GM12864 (cell line): ENCODE measurements at places on chromosomes 12 and 14.

DNA sequence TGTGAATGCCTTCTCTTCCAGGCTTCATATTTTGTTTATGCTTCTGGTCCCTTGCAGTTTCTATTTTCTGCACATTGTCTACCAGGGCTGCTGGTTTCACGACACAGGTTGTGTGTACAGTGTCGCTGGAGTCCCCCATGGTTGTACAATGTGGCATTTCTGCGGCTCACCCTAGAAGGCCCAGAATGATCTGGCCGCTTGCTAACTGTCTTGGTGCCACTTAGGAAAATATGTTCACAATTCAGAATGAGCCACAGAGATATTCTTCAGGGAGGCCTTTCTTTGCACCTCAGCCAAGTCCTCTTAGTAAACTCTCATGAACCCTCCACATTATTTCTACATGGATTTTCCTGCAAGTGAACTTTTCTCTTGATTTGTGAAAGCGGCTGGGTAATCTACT is 195.4 kb downstream of the SUDS3 start:
- no peak for DNase-seq

- no peak for DNase-seq
Measured at GRCh38 chr14:93045211-93045674, 70.5 kb downstream of the ITPK1 start.

GRCh38 chr12:857611-858010 is 91.9 kb downstream of the RAD52 start:
- no peak for DNase-seq

- DNase-seq: no peak
Measured at GRCh38 chr12:120388691-120389481, 19.9 kb upstream of the MSI1 start.

- no peak for DNase-seq
Measured at GRCh38 chr12:94261119-94261518, 112.7 kb downstream of the PLXNC1 start.

GRCh38 chr12:114443607-114444421 is 37.9 kb upstream of the TBX5 start:
- DNase-seq: no peak

GRCh38 chr14:75941030-75941429 is 40.8 kb downstream of the TGFB3 start:
- no peak for DNase-seq

DNA sequence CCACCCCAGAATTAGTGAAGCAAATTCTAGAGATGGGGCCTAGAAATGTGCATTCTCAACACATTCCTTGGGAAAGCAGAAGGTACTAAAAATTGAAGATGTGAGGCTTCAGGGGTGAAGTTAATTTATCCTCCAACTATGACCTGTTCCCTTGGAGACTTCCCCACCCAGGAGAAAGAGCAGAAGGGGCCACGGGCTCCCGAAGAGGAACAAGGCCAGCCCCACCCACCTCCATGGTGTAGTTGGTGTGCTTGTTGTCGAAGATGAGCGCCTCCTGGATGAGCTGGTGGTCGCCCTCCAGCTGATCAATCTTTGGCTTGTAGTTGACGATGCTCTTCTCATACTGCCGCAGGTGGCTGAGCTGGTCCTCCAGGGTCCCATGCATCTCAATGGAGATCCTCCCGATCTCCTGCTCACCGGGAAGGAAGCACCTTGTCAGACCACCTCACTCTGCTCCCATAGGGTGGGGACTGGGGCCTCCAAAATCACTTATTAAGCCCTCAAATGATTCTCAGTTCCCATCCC is 87.8 kb upstream of the ZFP36L1 start:
- no peak for DNase-seq

- DNase-seq: no peak
Measured at GRCh38 chr14:73935666-73936065, 14.2 kb downstream of the FAM161B start.

GRCh38 chr14:33689680-33690079 is 261.2 kb downstream of the EGLN3 start:
- no peak for DNase-seq

DNA sequence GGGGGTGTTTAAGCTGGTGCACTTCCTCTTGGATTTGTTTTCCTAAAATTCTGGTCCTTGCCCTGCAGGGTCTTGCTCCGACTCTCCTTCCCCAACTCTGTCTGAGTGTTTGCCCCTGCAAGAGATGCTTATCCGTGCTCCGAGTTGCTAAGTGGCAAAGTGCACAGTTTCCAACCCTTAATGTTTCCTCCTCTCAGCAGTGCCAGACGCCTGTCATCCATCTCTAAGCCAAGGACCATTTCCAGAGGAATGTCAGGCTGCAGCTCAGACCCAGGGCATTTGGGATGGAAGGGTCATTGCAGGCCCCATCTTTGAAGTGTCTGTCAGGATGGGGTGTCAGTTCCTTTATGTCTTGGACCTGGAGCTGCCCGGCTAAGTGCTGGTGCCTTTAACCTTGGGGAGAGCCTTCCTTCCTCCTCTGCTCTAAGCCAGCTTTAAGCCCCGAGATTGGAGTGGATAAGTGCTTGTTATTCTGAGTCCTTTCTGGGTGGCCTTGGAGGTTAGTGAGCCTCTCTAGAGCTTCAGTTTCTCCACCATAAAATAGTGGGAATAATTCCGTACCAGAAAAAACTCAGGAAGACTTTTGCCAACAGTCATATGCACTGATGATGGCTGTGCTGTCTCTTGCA is 15.0 kb downstream of the WNT5B start:
- DNase-seq: no peak

DNA sequence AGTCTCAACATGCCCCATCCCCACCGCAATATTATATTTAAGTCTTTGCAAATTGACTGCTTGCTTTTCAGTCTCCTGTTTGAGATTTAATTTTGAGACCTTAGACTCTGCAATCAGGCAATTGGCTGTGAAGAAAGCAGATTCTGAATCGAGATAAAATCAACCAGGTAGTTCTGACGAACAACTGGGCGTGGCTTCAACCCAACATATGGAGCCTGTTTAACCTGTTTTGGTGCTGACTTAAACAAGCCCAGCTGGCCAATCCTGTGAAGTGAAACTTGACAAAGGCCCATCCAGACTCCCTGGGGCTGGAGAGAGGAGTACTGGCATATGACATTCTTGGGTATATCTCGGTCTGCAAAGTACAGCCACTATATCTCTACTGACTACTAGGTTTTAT is 9.8 kb upstream of the CIPC start:
- DNase-seq: no peak

DNA sequence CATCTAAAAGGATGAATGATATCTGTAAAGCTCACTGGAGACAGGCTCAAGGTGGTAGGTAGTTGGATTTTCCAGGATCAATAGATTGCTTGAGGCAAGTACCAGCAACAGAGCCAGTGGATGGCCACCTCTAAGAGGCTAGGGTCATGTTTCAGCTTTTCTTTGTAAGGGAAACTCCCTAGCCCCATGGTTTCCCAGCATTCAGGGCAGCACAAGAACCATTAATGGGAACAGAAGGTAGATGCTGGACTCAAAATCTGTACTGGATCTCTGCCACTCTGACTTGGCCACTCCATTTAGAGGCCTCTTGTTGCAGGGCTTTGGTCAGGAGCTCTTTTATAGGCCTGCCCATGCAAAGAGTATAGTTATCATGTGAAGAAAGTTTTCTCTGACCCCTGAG is 76.1 kb upstream of the DYRK2 start:
- DNase-seq: no peak

DNA sequence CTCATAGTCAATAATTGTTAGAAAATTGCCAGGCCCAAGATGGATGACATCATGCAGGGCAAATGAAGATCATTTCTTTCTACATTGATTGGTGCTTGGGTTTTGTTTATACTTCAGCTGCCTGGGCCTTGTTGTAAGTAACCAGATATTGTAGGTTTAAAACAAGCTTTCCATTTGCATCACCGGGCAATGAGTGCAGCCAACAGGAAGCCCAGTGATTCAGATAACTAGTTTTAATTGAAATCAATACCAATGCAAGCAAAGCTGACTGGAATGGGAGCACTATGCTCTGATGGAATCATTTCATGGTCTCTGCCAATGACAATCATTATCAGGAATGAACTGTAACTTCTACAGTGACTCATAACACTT is 279.3 kb downstream of the DUSP6 start:
- DNase-seq: no peak

GRCh38 chr12:117863002-117863709 is 105.6 kb downstream of the KSR2 start:
- DNase-seq: no peak

GRCh38 chr14:68674538-68675232 is 118.2 kb downstream of the ZFP36L1 start:
- DNase-seq: no peak

DNA sequence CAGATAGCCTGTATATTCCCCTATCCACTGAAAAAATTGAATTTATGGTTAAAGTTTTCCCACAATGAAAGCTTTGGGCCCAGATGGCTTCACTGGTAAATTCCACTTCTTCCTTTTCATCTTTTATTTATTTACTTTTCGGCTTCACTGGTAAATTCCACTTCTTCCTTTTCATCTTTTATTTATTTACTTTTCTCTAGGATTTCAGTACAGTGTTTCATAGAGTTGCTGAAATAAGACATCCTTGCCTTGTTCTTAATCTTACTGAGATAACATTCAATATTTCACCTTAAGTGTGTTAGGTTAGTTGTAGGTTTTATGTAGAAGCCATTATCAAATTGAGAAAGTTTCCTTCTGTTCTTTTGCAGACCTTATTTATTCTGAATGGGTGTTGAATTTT is 18.9 kb upstream of the KLRG1 start:
- no peak for DNase-seq

- no peak for DNase-seq
Measured at GRCh38 chr12:58248599-58248998, 307.2 kb downstream of the ATP23 start.

DNA sequence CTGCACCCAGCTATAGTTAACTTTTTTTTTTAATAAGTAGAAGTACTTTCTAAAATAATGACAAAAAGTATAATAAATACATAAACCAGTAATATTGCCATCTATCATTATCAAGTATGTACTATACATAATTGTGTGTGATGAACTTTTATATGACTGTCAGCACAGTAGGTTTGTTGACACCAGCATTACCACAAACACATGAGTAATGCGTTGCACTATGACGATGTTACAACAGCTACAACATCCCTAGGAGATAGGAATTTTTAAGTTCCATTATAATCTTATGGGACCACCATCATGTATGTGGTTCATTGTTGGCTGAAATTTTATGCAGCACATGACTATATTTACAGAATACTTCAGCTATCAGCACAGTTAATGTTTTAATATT is 62.9 kb upstream of the VSX2 start:
- DNase-seq: no peak

DNA sequence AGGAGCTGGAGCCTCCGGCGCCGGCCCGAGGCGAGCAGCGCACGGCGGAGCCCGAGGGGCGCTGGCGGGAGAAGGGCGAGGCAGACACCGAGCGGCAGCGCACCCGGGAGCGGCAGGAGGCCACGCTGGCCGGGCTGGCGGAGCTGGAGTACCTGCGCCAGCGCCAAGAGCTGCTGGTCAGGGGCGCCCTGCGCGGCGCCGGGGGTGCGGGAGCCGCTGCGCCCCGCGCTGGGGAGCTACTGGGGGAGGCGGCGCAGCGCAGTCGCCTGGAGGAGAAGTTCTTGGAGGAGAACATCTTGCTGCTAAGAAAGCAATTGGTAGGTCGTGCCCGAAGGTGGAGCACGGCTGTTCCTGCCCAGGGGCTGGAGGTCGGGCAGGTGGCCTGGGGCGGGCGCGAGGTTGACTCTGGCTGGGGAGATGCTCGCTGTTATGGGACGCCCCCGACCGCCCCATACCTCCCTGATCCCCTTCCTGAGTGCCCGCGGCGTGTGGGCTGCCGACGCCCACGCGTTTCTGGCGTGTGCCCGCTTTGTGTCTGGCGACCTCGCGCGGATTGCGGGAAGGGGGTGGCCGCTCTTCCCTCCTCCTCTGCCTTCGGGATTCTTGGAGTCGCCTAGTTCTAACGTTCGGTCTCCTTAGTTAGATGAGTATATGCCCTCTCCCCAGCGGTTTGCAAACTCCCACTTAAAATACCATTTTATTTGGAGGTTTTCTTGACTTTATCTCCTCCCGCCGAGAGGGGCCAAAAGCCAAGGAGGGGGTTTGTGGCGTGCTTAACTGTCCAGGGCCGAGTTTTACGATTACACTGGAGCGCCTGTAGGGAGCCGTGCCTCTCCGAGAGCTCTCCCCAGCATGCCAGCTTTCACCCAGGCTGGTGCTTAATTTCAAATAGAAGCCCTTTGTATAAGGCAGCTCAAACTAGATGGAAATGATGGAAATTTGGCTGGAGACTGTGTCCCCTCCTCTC is 752 bp downstream of the DACT1 start:
- no peak for DNase-seq

DNA sequence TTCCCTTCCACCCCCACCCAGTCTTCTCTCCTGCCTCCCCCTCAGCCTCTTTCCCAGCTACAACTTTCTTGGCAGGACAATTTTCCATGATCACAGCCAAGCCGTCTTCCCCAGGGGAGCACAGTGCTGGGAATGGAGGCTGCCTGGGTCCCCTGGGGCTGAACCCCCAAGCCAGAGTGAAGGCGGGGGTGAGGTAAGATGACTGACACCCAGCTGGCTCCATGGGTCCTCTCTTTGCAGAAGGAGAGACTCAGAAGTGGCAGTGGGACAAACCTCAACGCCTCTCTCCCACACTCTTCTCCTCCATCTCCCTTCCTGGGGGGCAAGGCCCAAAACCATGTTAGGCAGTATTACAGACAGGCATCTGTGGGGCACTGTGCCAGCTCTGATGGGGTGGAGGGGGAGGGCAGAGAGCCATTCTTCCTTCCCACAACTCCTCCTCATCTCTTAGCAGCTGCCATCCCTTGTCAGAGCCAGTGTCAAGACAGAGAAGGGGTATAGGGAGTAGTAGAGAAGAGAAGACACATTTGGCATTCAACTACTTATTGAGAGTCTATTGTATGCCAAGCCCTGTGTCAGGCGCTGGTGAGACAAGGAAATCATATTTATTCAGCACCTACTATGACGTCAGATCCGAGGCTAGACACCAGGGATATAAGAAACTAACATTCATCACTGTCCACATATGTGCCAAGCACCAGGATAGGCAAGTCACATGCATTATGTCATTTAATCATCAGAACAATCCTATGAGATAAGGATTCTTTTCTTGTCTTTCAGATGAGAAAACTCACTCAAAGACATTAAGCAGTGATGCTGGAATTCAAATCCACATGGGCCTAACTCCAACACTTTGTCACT is 3.6 kb downstream of the ITGA7 start:
- no peak for DNase-seq

GRCh38 chr14:61574514-61574807 is 120.9 kb upstream of the HIF1A start:
- DNase-seq: no peak

DNA sequence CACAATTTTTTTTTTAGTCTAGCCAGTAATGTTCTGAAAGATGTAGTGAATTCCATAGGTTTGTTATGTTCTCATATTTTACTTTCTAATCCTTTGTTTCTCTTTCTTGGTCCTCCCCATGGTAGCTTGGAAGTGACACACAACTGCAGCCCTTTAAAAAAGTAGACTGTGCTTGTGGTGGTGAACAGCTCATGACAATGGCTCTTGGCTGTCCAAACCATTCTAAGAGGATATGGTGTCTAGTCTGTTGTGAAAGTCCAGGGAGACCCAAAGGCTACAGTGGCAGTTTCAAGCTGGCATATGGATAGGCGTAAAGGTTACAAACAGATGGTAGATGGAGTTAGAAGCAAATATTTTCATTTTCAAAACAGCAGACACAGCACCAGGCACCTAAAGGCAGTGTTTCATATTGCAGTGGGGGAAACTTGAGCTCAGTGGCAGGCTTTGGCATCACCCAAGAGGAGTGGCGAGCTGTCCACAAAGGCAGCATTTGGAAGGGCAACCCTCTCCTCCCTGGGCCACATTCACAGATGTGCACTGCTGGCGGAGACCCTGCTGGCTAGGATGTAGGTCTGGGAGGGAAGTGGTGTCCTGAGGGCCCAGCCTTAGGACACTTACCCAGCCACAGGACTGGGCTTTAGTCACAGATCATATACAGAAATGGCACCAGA is 102.1 kb downstream of the DYRK2 start:
- DNase-seq: no peak

GRCh38 chr12:51797301-51797700 is 51.2 kb downstream of the FIGNL2 start:
- no peak for DNase-seq
